Esophagus squamous epithelium (tissue), 5 donors: ENCODE measurements at places on chromosomes 1 and 21.

- no peak for DNase-seq
These were observed 177.2 kb upstream of the RUNX1 start for GRCh38 chr21:35226328-35226727.

GRCh38 chr1:231601824-231602672 lies 24.5 kb upstream of the DISC1 start:
- DNase-seq = no peak

- no peak for DNase-seq
These were observed 5.9 kb upstream of the MYOM3 start for GRCh38 chr1:24117722-24118409.

GRCh38 chr1:211127166-211127565 lies 6.8 kb downstream of the KCNH1 start:
- no peak for DNase-seq
